Natural killer cell (primary cell): ENCODE measurements at places on chromosomes 5 and 9.

GRCh38 chr9:72786948-72787347 is 165.9 kb downstream of the ALDH1A1 start:
- no peak for DNase-seq

GRCh38 chr5:27472000-27472763 is 433.8 kb upstream of the CDH9 start:
- DNase-seq, result no peak

- DNase-seq, result no peak
Observed at GRCh38 chr9:75588808-75589207, 301.7 kb upstream of the PCSK5 start.

- no peak for DNase-seq
Observed at GRCh38 chr5:103849934-103850333, 287.3 kb upstream of the NUDT12 start.

DNA sequence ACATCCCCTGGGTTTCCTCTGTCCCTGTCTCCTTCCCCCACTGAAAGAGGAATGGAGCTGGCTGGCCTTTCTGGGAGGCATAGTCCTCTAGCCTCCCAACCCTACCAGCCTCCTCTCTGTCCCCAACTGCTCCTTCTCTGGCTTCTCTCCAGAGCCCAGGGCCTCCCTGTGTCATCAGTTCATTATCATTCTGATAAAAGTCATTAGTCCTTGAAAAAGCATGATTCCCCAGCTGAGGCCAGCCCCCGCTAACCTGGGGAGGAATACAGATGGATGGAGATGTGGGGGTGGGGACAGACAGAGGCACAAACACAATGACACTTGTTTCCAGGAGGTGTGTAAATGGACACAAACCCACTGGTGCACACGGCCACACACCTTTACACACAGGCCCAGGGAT is 73.6 kb upstream of the HSPA9 start:
- no peak for DNase-seq

DNA sequence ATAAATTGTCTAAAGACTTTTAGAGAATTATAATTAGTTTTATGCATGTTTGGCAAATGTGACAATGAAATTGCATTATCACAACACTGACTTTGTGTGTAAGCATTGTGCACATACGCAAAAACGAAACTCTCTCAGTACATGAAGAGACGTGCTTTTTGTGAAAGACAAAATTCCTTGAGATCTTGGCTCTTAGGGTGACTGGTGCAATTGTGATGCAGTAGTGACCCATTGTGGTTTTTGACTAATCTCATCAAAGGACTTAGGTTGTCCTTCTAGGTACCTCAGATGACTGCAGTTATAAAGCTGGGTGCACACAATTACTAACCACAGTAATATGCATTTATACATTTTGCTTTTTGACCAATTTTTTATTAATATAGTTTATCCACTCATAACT is 25.3 kb upstream of the TYRP1 start:
- DNase-seq, result no peak

- DNase-seq, result peak; percentile 16
Observed at GRCh38 chr5:163439092-163439425, 1.7 kb downstream of the CCNG1 start.

DNA sequence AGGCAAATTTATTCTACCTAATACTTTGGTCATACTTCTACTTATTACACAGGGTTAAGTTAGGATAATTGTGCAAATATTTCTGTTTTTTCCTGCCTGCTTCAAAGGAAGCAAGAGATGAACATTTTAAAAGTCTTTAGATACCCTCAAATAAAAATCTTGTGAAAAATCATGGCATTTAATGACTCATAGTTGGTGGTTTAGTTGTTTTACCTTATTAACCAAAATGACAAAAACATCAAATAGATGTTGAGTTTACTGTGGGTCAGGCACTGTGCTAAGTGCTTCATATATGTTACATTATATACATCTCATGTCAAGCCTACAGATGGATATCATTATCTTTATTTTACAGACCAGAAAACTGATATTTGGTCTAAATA is 54.4 kb downstream of the ZNF474 start:
- DNase-seq, result no peak

DNA sequence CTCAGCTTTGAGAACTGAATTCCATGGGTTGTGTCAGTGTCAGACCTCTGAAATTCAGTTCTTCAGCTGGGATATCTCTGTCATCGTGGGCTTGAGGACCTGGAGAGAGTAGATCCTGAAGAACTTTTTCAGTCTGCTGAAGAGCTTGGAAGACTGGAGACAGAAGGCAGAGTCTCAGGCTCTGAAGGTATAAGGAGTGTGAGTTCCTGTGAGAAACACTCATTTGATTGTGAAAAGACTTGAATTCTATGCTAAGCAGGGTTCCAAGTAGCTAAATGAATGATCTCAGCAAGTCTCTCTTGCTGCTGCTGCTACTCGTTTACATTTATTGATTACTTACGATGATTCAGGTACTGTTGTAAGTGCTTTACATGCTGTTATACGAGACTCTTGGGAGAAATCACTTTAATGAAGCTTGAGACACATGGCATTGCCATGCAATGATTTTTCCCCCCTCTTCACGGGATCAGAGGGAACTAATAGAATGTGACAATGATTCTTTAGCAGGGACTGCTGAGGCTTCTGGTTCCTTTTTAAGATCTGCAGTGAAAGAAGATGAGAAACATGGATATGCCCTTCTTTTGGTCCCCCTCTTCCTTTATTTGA is 63.8 kb downstream of the PTTG1 start:
- DNase-seq, result no peak

DNA sequence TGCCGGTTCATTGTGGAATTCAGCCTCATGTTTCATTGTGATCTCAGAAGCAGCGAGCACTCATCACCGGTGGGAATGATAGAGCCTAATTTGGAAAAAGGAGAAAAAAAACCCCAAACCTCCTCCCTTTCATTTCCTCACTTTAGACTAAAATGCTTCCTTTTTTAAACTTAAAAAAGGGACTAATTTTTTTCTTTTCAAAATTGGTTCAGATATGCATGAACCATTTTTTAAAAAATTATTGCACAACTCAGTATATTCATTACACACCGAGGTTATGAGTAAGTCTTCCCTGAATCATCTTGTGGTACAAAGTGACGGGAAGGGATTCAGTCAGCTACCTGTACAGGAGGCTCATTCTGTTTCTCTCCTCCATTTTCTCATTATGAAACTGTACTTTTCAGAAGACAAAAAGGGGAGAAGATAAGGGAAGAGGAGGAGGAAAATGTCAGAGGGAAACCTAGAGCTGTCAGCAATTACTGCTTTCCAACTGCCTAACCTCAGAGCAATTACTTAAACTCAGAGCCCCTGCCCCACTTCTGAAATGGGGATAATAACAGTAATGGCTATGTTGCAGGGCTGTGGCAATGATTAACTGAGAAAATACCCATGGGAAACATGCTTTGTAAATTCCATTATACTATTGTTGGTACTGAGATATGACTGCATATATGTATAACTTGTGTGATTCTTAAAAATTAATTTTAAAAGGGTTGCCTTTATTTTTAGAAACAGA is 24.0 kb downstream of the GALNT10 start:
- no peak for DNase-seq

GRCh38 chr5:62283005-62283404 is 23.0 kb upstream of the KIF2A start:
- no peak for DNase-seq

- no peak for DNase-seq
Observed at GRCh38 chr5:84590629-84591028, 205.9 kb upstream of the EDIL3 start.

- no peak for DNase-seq
Observed at GRCh38 chr9:131050831-131051230, 41.9 kb downstream of the LAMC3 start.

GRCh38 chr9:129841071-129841470 is 5.8 kb downstream of the USP20 start:
- DNase-seq, result no peak

GRCh38 chr5:128665747-128666355 is 127.8 kb upstream of the FBN2 start:
- no peak for DNase-seq

DNA sequence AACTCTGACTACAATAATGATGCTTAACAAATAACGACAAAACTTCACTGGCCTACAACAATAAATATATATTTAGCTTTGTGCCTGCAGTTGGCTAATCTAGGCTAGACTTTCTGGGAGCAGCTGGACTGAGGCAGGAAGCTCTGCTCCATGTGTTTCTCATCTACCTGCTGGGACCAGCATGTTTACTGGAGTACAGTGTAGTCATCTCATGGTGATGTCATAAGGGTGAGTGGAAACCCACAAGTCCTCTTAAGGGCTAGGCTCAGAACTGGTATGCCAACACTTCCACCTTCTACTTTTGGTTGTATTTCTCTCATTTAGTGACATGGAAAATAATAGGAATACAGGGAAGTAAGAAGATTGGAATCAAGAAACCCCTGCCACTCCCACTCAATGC is 85.7 kb upstream of the NIPBL start:
- DNase-seq, result no peak

DNA sequence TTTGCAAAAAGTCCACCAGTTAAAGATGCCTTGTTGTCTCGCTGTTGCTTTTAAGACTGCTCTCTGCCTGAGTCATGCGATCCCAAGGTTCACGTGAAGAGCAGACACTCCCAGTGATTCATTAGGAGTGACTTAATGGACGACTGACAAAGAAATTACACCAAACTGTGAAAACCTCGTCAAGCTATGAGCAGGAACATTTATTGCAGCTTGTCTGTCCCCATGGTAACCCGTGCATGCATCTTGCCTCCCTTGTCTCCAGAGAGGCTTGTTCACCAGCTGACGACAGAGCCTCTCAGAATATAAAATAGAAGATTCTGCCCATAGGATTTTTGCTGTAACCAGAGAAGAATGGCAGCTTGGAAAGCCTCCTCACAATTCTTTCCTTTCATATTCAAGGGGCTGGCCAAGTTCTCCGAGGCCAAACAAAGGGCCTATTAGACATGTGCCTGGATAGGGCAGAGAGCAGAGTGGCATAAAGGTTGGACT is 352.7 kb downstream of the SPOCK1 start:
- no peak for DNase-seq

DNA sequence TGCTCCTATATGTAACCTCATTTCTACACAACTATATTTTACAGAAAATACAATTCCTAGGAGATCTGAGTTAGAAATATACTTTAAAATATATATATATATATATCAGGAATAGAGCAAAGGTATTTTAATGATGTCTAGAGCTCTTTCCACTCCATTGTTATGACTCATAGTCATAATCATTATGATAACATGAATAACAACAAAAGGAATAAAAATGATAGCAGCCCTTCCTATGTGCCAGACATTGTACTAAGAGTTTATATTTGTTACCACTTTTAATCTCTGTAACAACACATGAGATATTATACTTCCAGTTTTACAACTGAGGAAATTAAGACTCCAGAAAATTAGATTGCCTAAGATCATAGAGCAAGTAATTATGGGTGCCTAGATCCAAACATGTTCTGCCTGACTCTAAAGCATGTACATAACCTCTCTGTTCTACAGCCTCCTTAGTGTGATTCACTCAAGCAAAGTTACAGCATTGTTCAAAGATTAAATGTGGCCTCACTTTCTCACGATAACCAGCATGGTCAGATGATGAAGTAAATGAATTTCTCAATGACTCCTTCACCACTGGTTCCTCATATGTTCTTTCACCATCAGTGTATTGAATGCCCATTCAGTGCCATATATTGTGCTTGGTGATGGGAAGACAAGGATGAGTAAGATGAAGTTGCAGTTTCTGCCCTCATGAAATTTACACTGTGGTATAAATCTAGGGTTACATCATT is 452.1 kb downstream of the EFNA5 start:
- no peak for DNase-seq

DNA sequence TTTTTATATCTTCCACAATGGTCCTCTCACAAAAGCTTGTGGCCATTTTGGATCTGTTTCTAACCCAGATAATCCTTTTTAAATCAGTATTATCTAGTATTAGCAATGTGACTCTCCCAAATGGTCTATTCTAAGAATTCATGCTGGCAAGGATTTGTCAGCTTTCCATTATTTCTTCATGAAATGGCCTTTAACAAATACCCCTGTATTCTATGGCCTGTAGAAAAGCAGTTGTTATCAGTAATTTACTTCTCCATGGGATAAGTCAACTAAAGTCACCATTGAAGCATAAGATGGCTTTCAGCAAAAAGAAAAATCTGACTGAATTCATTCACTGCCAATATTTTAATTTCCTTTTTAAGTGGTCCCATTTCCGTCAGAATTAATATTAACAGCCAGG is 346.4 kb upstream of the FAM174A start:
- no peak for DNase-seq

- DNase-seq, result no peak
Observed at GRCh38 chr5:131630208-131630962, 4.6 kb downstream of the RAPGEF6 start.

- no peak for DNase-seq
Observed at GRCh38 chr5:5929291-5930020, 448.9 kb downstream of the MED10 start.

DNA sequence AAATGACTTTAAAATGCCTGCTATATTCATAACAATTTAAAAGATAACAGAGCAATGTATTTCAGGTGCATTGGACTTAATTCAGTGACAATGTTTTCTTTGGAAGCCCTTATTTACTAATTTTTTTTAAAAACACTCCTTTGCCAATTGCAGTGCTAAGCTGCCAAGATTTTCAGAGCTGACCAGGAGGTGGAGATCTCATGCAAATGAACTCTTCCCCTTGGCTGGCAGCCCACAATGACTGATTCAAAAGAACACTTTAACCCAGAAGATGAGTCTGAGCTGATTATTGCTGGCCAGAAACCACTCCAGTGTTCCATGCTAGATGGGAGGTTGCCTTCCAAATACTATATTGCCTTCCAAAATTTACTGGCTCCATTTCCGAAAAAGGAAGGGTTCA is 128.3 kb upstream of the CCNH start:
- DNase-seq, result no peak

GRCh38 chr9:113542741-113543140 is 79.2 kb downstream of the RGS3 start:
- DNase-seq, result no peak

DNA sequence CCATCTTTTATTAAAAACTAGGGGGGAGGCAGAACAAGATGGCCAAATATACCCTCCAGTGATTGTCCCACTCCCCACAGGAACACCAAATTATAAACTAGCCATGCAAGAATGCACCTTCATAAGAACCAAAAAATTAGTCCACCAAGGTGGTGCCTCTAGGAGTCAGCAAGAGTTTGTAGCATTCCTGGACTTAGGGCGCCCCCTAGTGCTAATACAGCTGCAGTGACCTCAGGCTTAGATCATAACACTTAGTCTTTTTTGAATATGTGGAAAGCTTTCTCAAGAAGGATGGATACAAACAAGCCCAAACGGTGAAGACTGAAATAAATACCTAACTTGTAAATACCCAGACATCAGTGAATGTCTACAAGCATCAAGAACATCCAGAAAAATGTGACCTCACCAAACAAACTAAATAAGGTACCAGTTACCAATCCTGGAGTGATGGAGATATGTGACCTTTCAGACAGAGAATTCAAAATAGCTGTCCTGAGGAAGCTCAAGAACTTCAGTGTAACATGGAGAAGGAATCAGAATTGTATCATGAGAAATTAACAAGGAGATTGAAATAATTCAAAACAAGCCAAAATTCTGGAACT is 19.3 kb downstream of the PPIP5K2 start:
- peak; percentile 89 for DNase-seq

- no peak for DNase-seq
Observed at GRCh38 chr5:172816925-172817562, 17.0 kb upstream of the ERGIC1 start.
